ENCODE measurements at places on chromosomes 16 and 17.

DNA sequence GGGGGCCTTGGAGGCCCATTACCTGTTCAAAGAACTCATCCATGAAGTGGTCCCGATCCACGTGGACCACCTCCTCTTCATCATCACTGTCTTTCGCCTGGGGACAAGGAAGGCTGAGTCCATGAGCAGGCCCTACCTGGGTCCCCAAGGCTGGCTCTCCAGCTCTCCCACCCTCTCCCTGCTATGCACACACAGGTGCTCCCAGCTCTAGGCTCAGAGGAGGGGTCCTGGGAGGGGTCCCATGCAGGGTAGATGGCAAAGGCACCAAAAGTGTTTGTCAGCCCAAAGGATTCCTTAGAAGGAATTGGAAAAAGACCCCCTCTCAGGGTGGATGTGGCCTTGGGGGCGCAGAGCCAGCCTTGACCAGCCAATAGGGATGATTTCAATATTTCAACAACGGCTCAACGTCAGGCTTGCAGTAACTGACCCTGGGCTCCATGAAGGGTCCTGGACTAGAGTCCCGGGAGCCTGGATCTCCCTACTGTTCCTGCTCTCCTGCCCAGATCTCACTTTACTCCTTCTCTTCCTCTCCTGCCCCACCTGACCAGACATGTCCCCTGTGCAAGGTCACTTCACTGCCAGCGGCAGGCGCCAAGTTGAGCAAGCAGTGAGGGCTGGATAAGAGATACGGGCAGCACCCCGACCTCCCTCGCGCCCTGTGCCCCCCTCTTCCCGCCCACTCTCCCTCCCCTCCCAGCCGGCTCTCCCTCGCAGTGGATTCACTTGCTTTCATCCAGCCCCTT, 8.8 kb downstream of the STX1B start:
- DNase-seq, result no peak
- no peak overlapping the region for H3K27ac ChIP-seq
- H3K4me1 ChIP-seq, result peaks cover 3% of the 10 kb centered on the region
- H3K36me3 ChIP-seq, result no peaks in the 10 kb centered on the region

DNA sequence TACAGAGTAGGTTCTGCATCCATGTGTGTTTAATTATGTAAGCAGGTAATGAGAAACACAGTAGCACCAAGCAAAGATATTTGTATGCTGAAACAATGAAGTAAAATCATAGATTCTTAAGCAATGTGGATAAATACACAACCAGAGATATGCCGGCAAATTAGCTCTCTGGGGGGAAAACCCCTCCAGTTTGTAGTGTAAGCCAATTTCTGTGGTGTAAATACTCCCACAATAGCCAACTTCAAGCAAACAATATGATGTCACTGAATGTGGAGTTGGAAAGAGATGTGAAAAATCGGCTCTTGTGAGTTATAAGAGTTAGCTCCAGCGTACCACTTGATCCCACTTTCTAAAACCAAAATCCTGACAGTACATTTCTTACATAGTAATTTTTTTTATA, 3.9 kb upstream of the KRT38 start:
- H3K27me3 ChIP-seq, result peaks cover 53% of the 10 kb centered on the region
- DNase-seq, result no peak
- no peak overlapping the region for H3K4me3 ChIP-seq
- H3K27ac ChIP-seq, result no peak overlapping the region

GRCh38 chr17:77225265-77225664, 84.5 kb downstream of the SEC14L1 start:
- no peak overlapping the region for H3K27ac ChIP-seq
- no peaks in the 10 kb centered on the region for H3K4me1 ChIP-seq
- DNase-seq, result no peak

DNA sequence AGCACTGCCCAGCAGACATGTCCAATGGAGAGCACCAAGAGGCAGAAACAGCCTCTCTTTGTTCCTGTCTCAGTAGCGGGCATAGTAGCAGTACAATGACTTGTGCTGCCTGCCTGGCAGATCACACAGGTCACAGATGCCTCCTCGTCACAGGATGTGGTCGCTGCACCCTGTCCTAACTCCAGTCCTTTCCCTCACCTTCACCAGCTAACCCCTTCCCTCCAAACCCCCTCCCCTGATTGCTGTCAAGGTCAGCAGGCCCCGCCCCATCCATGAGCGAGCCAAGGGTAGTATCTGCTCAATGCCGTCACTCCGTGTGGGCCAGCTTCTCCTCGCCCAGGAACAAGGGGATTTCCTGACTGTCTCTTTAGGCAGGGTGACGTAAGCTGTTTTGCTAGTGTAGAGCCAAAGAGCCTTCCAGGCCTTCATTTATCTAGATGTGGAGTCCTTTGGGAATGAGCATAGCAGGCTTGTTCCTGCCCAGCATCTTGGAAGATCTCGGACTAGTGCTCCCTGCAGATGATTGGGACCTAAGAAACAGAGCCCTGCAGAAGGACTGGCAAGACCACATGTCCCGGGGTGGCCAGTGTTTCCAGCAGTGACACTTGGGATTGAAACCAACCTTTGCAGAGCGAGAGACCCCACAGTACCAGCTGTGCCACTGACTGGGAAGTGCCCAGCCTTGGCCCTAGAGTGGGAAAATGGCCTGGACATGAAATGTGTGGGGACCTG, 75.9 kb upstream of the TNRC6C start:
- peaks cover 20% of the 10 kb centered on the region for H3K27me3 ChIP-seq
- peak overlapping the region; percentile 92 for H3K27ac ChIP-seq
- DNase-seq, result peak; percentile 67
- H3K4me3 ChIP-seq, result peak overlapping the region; percentile 78
- H3K36me3 ChIP-seq, result no peaks in the 10 kb centered on the region

- DNase-seq, result no peak
- peaks cover 6% of the 10 kb centered on the region for H3K4me1 ChIP-seq
- peaks cover 3% of the 10 kb centered on the region for H3K36me3 ChIP-seq
- peaks cover 6% of the 10 kb centered on the region for H3K27me3 ChIP-seq
- H3K27ac ChIP-seq, result no peak overlapping the region
- H3K4me3 ChIP-seq, result no peak overlapping the region
These were observed 174.1 kb downstream of the ZFHX3 start for GRCh38 chr16:72873853-72874252.

DNA sequence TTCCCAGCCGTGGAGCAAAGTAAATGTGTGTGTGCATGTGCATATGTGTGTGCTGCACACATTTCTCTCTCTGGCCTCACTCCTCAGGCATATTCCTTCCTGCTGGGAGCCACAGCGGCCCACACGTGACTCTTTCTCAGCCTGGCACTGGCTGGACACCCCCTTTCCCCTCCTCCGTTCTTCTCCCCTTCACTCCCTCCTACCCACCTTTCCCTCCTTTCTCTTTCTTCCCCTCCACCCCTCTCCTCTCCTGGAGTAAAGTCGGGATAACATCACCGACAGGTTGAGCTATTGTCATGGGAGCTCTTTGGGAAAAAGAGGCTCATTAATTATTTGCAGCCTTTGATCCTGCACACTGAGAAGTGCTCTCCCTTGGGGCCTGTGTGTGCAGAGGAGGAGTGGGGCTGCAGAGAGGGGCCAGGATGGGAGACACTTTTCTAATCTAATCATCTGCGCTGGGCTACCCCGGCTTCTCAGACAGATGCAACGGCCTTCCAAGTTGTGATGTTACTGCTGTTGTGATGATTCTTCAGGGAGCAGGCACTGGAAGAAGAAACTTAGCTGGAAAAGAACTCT, 126.3 kb upstream of the HSBP1 start:
- no peak overlapping the region for H3K4me3 ChIP-seq
- no peaks in the 10 kb centered on the region for H3K4me1 ChIP-seq
- H3K27ac ChIP-seq, result no peak overlapping the region
- H3K36me3 ChIP-seq, result no peaks in the 10 kb centered on the region
- H3K27me3 ChIP-seq, result peaks cover 37% of the 10 kb centered on the region
- no peak for DNase-seq

Data from stimulated activated naive B cell treated with anti-CD40 and anti-IgM and Interleukin-4, amounts not matched to agents 10 μg/mL and 1 μg/mL and 100 μg/mL, for 72 hours (primary cell).